ENCODE measurements at places on chromosomes 5 and 9.
A peak's percentile ranks its signal among the peaks of the same experiment; 100 is the strongest.

DNA sequence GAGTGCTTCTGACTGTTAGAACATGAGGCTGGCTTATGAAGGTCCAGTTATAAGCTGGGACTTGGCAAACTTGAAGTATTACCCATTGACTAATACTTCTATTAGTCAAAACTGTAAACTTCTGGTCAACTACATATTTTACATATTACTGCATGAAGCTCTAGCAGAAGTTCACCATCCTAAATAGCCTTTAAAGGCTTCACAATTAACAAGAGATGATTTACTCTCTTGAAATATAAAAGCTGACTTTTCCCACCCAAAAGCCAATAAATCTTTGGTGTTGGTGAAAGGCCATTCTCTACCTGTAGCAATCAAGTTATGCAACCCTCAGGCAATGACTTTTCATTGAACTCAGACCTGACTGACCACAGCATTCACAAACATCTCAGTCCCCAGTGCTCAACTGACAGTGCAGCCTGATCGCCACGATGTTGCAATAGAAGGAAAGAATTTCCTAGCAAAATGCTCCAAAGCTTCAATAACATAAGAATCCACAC, 345.6 kb downstream of the EBF1 start:
- DNase-seq, result no peak

DNA sequence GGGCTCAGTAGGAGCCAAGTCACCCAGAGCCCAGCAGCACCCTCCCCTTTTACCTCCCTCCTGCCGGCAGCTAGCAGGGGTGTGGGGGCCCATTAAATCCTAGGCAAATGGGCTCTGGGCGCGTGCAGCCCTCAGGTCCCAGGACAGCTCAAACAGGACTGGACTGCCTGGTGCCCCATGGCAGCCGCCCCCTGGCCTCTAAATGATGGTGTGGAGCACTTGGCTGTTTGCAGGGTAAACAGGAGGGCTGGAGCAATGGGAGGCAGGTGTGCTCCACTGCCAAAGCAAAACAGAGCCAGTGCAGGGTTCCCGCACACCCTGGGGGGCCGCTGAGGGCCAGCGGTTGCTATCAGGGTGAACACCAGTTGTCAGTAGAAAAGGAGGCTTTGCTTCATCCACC, 55.9 kb upstream of the C5orf58 start:
- DNase-seq, result no peak

DNA sequence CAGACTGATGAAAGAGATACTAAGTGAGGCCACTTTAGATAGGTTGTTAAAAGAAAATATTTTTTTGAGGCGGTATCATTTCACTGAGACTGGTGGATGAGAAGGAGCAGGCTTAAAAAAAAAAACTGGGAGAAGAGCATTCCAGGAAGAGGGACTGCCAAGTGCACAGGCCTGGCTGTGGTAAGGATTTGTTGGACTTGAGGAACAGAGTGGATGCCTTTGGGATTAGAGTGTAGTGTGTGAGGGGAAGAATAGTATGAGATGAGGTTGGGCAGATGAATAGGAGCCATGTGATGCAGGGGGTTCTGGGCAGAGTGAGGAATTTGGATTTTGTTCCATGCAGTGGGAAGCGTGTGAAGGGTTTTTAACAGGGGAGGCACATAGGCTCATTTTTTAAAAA, 57.9 kb downstream of the PBX3 start:
- DNase-seq, result no peak

DNA sequence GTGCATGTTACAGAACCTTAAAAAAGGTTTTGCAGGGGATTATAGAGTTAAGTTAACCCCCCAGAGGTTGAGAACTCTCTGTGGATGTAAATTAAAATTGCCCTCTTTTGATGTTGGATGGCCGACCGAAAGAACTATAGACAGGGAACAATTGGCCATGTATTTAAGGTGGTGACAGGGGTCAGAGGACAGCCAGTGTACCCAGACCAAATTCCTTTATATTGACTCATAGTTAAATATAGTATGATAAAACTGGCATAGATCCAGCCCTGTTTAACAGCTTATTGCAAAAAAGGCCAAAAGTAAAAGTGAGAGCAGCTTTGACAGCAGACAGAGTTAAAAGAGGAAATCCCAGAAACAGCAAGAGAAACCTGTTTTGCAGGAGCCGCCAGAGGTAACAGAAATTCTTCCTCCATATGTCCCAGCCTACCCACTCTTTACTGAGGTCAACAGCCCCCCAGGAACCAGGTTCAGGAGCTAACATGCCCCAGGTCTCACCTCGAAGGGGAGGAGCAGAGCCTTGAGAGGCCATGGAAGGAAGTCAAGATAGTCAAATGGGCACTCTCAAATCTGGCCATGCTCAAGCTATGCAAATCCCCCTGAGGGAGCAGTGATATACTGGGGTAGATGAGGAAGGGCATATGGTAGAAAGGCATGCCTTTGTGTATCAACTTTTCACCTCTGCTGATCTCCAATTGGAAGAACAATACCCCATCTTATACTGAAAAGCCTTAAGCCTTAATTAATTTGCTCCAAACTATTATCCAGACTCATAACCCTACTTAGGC, 156.4 kb upstream of the COX7C start:
- no peak for DNase-seq

DNA sequence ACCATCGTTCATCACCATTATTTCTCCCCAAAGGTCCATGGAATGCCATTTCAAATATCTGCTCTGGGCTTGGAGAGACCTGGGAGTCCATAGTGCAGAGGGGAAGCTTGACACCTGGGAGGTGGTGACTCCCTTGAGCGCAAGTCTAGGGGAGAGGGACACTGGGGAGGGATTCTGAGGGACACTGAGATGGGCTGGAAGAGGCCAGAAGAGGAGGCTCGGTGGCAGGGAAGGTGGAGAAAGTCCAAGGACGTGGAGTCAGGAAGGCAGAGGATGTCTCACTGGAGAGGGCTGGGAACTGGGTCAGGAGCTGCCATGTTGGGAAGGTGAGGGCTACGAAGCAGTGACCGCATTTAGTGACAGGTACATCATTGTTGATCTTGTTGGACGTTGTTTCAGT, 160.3 kb upstream of the MVB12B start:
- no peak for DNase-seq

- no peak for DNase-seq
Observed at GRCh38 chr9:80561526-80561925, 989.8 kb downstream of the TLE4 start.

GRCh38 chr5:173235499-173236394, 741 bp upstream of the NKX2-5 start:
- DNase-seq, result no peak

- no peak for DNase-seq
Observed at GRCh38 chr5:16901021-16901644, 35.0 kb downstream of the MYO10 start.

DNA sequence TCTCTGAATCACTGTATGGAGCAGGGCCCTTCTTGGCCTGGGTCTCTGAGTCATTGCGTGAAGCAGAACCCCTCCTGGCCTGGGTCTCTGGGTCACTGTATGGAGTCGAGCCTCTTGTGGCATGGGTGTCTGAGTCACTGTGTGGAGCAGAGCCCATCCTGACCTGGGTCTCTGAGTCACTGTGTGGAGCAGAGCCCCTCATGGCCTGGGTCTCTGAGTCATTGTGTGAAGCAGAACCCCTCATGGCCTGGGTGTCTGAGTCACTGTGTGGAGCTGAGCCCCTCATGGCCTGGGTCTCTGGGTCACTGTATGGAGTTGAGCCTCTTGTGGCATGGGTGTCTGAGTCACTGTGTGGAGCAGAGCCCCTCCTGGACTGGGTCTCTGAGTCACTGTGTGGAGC, 94.0 kb upstream of the RAPGEF1 start:
- DNase-seq, result no peak

DNA sequence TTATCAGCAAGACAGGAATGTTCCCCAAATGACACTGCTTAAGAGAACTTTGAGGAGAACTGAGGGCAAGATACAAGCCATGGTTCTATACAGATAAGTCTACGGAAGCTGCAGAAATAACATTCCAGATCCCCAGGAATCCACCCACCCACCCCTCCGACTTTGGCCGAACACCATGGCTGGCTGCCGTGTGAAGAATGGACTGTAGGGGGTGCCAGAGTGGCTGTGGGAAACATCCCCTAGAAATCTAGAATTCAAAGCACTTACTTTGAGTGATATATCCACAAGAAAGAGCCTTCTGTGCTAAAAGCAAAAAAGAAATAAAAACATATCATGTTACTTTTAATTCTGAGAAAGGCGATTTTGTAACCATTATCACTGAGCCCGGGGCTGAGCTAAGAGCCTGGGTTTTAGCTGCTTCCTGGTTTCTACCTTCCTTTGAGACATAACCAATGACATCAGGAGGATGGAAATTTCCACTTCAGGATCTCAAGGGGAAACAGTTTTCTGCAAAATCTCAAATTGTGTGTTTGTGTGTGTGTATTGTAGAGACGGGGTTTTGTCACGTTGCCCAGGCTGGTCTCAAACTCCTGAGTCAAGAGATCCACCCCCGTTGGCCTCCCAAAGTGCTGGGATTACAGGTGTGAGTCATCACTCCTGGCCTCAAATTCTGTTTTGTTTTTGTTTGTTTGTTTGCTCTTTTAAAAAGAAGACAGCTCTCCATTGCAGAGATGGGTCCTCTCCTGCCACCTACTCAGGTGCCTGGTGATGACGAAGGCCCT, 36.4 kb downstream of the GGTA1 start:
- DNase-seq, result peak; percentile 80

- no peak for DNase-seq
Observed at GRCh38 chr5:141821430-141821925, 56.7 kb downstream of the PCDH1 start.

DNA sequence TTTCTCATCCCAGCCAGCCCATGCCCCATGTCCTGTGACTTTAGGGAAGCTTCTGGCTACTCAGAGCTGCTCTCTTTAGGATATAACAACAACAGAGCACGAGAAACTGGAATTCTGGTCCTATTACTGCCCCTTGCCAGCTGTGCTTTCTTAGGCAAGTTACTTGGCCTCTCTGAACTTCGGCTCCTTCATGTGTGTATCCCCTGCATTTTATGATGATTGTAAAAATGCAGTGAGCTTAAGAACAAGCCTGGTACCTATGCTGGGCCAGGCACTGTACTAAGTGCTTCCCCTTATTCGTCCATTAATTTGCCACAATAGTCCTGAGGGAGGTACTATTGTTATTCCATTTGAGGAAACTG, 54.5 kb downstream of the ABCA1 start:
- DNase-seq, result no peak

DNA sequence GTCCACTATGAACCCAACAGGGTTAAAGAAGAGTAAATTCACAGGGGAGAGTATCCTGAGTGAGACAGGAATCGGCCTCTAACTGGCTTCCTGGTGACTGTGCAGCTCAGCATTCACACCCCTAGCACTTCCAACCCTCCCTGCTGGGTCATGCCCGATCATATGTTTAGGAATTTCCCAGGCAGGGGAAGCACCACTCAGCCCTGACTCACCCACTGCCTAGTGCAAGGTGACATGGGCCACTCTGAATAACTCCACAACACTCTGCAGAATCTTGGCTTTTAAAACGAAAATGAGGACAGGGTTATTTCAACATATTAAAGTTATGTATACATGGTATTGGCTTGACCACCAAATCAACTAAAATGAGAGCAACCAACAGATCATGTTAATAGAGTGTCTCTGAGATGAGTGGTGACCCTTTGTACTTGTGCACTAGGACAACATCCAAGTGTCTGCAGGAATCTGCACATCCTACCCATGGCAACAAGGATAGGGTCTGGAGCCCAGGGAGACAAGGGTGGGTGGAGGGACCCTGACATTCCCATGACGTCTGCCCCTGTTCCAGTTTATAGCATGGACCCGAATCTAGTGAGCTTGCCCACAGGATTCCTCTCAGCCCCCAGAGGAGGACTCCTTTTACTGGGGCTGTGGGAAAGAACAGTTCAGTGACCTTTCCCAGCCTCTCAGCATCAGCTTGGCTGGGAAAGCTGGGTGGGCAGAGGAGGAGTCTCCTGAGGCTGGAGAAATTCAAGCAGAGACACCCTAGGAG, 485.8 kb downstream of the SEMA5A start:
- DNase-seq, result no peak

GRCh38 chr9:77507212-77507961, 140.7 kb downstream of the GNA14 start:
- DNase-seq, result no peak

GRCh38 chr5:143434261-143435209, 31.0 kb upstream of the NR3C1 start:
- DNase-seq, result peak; percentile 69

GRCh38 chr5:17398431-17398830, 99.6 kb upstream of the TAF11L2 start:
- no peak for DNase-seq

DNA sequence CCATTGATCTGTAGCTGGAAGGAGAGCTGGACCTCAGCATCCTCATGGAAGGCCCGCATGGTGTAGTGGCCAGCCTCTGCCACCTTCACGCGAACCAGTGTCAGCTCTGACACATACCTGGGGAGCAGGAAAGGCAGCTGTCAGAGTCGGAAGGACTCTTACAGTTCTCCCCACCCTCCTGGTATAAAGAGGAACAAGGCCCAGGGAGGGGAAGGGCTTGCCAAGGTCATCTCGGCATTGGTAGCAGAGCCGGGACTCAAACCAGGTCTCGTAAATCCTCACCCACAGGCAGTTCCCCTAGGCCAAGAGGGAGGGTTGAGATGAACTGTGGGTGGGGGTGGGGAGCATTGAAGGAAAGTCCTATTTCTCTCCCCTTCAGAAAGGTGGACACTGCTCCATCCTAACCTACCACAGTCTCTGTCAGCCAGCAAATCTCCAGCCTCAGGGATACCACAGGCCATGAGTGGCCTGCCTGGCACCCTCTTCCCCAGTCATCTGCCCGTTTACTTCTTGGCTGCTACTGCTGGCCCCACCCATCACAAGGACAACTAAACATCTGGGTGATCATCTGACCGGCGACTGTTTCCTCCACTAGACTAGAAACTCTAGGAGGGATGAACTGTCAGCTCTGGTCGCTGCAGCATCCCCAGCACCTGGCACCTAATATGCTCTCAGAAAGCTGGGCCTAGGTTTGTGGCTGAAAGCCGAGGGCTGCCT, 23.5 kb downstream of the PDGFRB start:
- DNase-seq, result peak; percentile 58

GRCh38 chr5:95667061-95667618, 15.7 kb downstream of the SPATA9 start:
- peak; percentile 70 for DNase-seq
